ENCODE measurements at places on chromosomes 12 and 14.

- DNase-seq, result no peak
Observed at GRCh38 chr14:63764103-63764502, 36.2 kb upstream of the SGPP1 start.

- peak; percentile 9 for DNase-seq
Observed at GRCh38 chr14:62081951-62082350, 319.7 kb downstream of the SNAPC1 start.

DNA sequence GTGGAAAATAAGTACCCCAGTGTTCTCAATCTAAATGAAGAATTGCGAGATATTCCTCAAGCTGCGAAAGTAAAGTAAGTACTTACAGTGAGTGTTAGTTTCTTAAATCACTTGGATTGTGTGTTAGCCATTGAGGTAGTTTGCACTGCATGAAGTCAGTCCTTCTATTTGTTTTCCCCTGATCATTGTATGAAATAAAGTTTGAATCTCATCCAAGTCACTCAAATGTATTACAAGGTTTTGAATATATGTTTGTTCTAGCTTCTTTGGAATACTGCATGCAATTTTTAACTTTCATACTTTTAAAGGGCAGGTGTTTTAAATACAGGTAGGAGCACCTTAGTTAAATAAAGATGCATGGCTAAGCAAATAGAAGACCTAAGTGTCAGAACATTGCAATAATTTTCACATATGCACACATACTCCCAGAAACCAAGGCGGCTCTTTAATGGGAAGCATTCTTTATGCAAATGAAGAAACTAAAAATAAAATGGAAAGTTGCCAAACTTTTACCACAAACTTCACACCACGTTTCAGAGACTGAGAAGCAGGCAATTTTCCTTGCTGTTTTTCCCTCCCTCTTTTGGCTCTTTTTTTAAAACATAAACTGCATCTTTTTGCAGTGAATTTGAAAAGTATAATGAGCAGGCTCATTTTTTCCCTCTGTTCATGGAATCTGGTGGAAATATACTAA, 105.6 kb downstream of the GPR135 start:
- no peak for DNase-seq

- DNase-seq, result no peak
Observed at GRCh38 chr14:61628016-61628725, 67.1 kb upstream of the HIF1A start.

DNA sequence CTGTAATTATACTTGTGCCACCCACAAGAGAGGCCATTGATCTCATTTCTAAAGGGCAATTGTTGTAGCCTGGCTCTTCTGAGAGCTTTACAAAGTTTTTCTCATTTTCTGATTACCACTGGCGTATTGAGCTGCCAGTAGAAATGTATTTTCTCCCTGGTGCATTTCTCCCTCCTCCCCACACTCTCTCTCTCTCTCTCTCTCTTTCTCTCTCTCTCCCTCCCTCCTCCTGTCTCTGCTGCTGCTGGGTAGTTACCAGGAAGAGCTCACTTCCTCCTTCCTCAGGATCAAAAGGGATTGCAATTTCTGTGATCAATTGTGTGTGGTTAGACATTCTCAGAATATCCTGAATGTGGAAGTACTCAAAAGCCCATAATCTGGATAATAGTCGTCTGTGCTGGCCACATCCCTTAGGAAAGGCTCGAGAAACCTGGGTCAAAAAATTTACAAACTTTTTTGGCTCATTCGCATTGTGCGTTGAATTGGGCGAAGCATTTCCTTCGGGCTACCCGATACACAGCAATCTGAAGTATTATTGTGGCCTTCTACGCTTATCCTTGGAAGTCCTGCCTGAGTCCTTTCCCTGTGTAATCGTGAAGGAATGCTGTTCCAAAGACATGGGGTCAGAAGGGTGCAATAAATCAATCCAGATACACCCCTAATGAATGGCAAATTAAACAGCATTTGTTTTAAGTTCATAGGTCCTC, 254.8 kb downstream of the MSRB3 start:
- no peak for DNase-seq

GRCh38 chr12:120584343-120585149, 3.3 kb upstream of the POP5 start:
- DNase-seq, result peak; percentile 73

- no peak for DNase-seq
Observed at GRCh38 chr12:34601689-34602088, 579.4 kb downstream of the ALG10 start.

DNA sequence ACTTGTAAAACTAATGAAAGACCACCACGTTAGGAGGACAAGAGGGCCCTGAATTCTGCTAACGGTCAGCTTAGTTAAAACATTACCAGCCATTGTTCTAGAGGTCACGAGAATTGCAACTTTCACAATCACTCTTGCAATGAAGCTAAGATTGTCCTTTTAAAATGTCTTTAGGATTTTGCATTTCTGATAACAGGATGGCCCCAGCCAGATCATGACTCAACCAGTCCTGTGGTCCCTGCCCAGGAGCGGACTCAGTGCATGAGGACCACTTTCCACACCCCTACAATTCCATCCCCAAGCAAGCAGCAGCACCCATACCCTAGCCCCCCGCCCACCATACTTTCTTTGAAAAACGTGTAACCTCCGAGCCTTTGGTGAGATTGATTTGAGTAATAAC, 28.7 kb downstream of the HSP90AA1 start:
- no peak for DNase-seq

DNA sequence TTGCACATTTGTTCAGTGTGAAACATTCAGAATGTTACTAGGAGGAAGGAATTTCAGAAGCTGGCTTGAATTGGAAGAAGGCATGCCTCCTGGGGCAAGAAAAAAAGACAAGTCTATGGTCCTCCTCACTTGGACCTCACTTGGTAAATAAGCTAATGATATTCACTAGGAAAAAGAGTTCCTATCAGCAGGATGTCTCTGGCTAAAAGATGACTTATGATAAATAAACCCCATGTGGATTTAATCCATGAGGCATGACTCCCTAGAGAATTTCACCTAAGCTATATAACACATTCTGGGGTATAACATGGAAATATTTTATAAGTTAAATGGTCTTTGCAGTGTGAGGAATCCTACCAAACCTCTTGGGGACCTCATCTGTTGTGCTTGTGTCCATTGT, 199.9 kb downstream of the LRIG3 start:
- no peak for DNase-seq

DNA sequence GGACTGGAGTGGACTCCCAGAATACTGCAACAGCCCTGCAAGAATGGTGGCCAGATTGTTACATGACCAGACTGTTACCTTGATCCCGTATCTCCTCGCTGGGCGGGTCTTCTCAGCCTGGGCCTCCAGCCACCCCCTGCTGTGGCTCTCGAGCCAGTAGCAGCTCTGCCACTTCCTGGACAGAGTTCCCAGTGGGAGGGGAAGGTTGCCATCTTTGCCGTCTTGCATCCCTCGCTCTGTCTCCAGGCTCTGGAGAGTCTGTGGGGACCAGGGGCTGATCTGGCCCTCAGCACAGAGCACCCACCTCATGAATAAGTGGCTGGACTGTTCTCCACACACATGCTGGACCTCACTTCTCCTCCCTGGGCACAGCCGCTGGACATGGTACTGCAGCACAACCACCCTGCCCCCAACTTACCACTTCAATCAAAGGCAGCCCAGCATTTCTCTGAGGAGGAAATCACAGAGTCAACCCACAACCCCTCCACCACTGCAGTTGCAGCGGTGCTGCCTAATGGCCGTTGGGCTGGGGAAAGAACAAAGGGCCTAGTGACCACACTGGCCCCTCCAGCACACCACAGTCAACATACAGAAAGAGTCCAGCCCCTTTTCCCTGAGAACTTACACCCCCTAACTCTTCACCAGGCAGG, 6.9 kb upstream of the KLRF1 start:
- DNase-seq, result no peak

GRCh38 chr14:105882626-105883025, 356.2 kb downstream of the TMEM121 start:
- DNase-seq, result no peak

DNA sequence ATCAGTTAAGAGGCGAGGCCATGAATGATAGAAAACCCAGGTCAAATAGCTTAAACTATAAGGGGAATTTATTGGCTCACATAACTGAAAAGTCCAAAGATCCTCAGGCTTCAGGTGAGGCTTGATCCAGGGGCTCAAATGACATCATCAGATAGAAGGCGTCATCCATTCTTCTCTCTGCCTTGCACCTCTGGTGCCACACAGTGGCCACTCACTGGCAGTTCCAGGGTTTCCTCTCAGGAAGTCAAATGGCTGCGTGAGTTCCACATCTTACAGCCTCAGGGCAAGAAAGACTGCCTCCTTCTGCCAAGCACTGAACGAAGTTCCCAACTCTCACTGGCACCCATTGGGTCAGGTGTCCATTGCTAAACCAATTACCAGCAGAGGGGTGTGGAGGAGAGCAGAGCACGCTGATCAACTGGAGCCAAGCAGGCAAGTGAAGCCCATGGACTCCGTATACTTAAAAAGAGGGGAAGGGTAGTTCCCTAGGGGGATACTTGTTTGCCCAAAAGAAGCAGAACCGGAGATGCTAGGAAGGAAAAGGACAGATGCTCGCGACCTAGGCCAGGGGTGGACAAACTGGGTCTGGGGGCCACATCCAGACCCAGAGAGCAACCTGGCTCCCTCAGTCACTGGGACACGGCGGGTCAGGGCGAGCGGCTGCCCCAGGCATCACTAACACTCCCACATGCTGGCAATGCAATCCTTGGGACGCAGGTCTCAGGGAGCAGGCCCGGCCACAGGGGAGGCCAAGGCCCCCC, 69.3 kb downstream of the SERPINA3 start:
- no peak for DNase-seq

GRCh38 chr12:18079541-18080246, 10.3 kb downstream of the RERGL start:
- no peak for DNase-seq

GRCh38 chr14:63565448-63565847, 22.3 kb upstream of the PPP2R5E start:
- no peak for DNase-seq

- no peak for DNase-seq
Observed at GRCh38 chr12:69115099-69115498, 124.3 kb upstream of the CPSF6 start.

- no peak for DNase-seq
Observed at GRCh38 chr12:120515496-120515895, 13.5 kb downstream of the COQ5 start.

- no peak for DNase-seq
Observed at GRCh38 chr14:63224196-63224595, 20.0 kb downstream of the RHOJ start.

- DNase-seq, result peak; percentile 60
Observed at GRCh38 chr14:99267837-99268781, 3.9 kb downstream of the BCL11B start.

GRCh38 chr12:91617818-91618217, 435.2 kb upstream of the DCN start:
- DNase-seq, result no peak

- peak; percentile 77 for DNase-seq
Observed at GRCh38 chr14:24710403-24711112, 76.6 kb upstream of the GZMB start.

DNA sequence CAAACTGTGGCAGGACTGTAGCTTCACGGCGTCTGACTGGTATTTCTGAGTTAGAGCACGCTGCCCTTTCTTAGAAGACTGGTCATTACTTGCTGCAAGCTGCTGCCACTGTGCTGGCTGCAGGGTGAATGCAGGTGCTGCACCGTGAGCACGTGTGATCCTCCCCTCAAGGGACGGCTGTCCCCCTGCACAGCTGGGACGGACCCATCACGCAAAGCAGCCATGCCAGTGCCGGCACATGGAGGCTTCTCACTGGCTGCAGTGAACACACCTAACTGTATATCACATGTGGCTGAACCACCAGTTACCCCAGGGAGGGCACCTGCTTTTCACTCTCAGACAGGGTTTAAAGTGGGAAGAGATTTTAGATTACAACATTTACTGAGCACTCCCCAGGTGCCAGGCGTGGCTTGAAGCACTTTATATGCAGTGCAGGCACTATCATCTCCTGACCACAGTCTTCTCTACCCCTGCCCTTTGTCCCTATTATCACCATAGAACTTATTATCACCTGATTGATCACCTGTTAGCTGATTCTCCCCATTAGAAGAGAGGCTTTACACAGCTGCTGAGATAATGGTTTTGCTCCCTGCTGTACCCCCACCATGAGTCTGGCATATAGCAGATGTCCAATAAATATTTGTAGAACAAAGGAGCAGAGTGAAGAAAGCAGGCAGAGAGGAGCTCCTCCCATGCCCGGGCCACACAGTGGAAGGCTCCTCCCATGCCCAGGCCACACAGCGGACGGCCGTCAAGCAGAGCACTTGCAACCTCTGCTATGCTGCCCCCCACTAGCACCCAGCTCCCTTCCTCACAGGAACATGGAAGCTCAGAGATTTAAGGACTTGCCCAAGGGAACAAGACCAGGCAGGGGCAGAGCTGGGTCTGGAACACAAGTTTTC, 25.9 kb downstream of the SLC25A47 start:
- DNase-seq, result no peak

DNA sequence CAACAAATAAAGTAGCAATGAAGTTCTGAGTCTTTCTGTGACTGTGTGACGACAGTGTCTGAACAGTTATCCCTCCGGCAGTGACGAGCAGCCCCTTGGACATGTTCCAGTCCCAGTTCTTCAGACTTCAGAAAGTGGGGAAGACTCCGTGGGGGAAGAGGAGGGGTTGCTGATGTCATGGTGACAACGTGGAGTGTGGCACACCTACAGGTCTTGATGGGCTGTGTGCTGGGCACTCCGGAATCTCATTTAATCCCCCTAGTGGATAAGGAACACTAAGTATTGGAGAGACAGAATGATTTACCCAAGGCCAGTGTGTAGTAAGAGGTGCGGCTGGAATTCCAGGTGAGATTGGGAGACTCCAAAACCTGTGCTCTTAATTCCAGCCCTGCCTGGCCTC, 280.2 kb downstream of the CACNA1C start:
- no peak for DNase-seq

- DNase-seq, result no peak
Observed at GRCh38 chr14:44887596-44887955, 74.2 kb downstream of the KLHL28 start.

- DNase-seq, result peak; percentile 48
Observed at GRCh38 chr14:93207468-93208308, 632 bp downstream of the UBR7 start.

DNA sequence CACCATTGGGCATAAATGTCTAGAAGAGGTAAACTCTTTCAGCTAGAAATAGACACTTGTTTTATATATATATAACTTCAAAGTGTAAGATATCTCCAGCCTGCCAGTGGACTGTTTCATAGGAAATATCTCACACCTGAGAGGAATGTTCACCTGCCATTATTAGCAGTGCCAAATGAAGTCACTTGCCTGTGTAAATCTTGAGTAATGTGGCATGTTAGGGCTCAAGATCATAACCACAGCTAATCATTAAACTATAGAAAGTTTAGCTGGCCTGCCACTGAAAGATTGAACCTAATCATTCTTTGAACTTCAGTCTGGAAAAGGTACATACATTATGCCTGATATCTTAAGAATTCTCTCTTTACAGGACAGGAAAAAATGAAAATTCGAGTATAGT, 25.5 kb upstream of the KCNJ8 start:
- no peak for DNase-seq

DNA sequence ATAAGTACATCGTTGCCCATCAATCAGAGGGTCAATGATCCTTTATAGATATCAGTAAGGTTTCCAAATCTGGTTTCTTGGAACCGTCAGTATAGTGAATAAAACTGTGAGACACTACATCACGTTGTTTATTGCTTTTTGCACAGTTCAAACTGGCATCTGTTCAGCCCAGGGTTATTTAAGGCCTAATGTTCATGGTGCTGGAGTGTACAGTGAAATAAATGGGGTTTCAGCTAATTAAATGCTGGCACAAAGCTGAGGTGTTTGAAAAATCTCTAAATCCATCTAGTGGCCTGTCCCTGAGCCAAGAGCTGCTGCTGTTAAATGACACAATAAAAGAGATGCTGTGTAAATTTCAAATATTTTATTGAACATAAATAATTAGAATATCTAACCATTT, 69.9 kb downstream of the RPS29 start:
- no peak for DNase-seq

- DNase-seq, result peak; percentile 41
Observed at GRCh38 chr12:89864411-89864810, 155.8 kb upstream of the ATP2B1 start.

Data from natural killer cell (primary cell).